ENCODE measurements at places on chromosomes 11 and 22. TPM values are rescaled to one million over a fixed set of nuclear protein-coding genes. Genes with fewer than 3 reads are reported as not detected.

DNA sequence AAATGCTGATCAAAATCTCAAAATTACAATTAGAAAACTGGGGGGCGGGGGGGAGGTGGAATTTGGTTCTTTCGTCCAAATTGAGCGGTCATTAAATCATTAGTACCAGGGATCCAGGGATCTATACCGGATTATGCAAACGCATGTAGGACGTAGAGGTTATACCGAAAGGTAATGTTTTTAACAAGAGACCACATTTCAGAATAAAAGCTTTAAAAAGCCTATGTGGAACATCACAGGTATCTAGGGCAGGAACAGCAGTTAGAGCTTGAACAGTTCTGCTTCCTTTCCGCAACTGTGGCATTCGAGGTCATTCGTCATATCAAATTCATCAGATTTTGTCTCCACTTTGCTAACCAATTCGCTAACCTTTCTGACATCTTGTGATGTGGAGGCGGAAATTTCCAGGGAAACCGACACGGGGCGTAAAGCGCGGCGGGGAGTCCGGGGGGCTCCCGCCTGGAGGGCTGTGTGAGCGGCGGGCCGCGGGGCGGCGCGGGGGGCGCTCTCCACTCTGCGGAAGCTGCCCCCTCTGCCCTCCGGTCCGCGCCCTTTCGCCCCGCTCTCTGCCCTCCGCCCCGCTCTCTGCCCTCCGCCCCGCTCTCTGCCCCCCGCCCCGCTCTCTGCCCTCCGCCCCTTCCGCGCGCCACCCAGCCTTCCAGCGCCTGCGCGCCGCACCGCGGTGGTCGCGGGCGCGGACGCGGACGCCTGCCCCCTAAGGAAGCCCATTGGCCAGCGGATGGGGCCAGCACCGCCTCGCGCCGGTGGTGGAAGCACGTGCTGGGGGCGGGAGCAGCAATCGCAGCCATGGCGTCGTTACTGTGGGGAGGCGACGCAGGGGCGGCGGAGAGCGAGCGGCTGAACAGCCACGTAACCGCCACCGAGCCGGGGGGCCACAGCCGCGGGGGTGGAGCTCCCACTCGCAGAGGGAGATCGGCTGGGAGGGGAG is at the start of gene DDX25:
Gene DDX25, plus strand, starts transcription at position 798 of the 949 bp plus-strand sequence. Its CDS starts 10 bp downstream, at position 808.
- peaks cover 2% of the 10 kb centered on the region for H3K36me3 ChIP-seq
- H3K4me3 ChIP-seq: no peak within 1 kb of the TSS
- H3K27me3 ChIP-seq: no peaks in the 10 kb centered on the region
- DNase-seq: no peak
- H3K4me1 ChIP-seq: no peaks in the 10 kb centered on the region

DNA sequence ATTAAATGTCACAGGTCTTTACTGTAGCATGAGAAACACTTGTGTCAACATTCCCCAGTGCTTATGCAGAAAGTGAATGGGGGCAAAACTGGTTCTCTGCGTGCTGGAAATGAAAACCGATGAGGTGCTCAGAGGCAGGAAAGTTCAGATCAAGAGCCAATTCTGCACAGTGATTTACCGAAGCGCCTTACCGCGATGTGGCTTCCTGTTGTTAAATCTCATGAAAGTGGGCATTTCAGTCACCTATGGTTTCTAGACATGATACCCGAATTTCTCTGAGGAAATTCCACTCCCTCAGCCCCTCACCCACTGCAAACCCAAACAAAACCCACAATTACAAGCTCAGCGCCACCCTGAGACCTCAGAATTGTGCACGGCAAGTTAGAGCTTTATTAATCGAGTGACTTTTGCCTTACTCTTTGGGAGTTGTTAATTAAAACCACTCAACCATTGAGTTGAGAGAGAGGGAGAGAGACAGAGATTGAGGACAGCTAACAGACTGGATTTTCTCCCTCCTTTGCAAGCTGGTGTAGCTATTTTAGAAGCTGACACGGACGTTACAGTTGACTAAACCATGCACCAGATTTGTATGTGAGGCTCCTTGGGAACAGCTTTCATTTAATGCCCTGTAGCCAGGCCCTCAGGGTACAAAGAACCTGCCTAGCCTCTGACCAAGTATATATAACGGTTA is 196.4 kb downstream of the DBX1 start:
- H3K4me3 ChIP-seq: no peak overlapping the region
- peaks cover 3% of the 10 kb centered on the region for H3K4me1 ChIP-seq
- no peak for DNase-seq
- H3K36me3 ChIP-seq: peaks cover 10% of the 10 kb centered on the region
- H3K27me3 ChIP-seq: no peaks in the 10 kb centered on the region

CARD18 gene
- total RNA-seq: not detected

DNA sequence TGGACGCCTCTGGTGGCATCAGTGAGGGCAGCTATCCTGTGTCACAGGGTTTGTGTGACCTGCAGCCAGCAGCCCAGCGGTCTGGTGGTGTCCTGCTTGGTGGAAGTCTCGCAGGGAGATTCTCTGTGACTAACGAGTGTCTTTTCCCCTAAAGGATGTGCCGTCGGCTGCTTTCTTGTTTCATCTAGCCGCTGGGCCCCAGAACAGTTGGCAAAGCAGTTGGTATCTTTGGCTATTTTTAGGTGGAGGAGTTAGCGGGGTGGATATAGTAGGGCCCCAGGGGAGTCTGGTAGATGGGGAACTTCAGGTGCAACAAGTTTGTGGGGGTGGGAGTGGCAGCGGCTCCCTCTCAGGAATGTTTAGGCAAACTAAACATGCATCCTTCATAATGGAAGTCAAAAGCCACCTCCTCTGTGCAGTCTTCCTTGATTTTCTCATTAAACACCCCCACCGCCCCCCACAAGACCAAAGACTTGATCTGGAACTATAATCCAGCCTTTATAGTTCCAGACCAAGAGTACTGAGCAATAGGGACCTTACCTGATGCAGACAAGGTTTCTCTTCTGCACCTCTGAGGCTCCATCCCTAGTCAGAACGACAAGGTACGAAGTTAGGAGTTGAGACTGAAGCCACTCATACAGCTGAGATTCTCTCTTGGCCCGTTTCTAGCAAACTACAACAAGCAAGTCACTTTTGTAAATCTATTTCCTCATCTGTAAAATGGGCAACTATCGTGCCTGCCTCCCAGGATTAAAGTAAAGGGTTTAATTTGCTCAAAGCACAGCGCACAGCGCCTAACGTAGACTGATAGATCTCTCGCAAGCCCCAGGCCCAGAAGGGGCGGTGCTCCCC is 1.1 kb upstream of the PELI3 start:
- H3K27ac ChIP-seq: no peak overlapping the region
- H3K4me1 ChIP-seq: no peaks in the 10 kb centered on the region
- no peaks in the 10 kb centered on the region for H3K36me3 ChIP-seq
- DNase-seq: no peak

MDK gene
- total RNA-seq: 23.4 TPM

- H3K4me3 ChIP-seq: peak overlapping the region; percentile 40
- no peaks in the 10 kb centered on the region for H3K27me3 ChIP-seq
- no peak for DNase-seq
- no peaks in the 10 kb centered on the region for H3K36me3 ChIP-seq
- peak overlapping the region; percentile 44 for H3K27ac ChIP-seq
These were observed 785 bp downstream of the IGSF9B start for GRCh38 chr11:133955945-133956421.

GRCh38 chr11:6321961-6322362 is 1.7 kb upstream of the CAVIN3 start:
- H3K4me1 ChIP-seq: no peaks in the 10 kb centered on the region
- DNase-seq: no peak
- no peaks in the 10 kb centered on the region for H3K36me3 ChIP-seq
- H3K4me3 ChIP-seq: no peak overlapping the region

Measured in aorta (tissue), 5 donors.